ENCODE measurements at places on chromosomes 6 and 20.

- DNase-seq: no peak
Measured at GRCh38 chr6:129577691-129578090, 132.3 kb downstream of the ARHGAP18 start.

DNA sequence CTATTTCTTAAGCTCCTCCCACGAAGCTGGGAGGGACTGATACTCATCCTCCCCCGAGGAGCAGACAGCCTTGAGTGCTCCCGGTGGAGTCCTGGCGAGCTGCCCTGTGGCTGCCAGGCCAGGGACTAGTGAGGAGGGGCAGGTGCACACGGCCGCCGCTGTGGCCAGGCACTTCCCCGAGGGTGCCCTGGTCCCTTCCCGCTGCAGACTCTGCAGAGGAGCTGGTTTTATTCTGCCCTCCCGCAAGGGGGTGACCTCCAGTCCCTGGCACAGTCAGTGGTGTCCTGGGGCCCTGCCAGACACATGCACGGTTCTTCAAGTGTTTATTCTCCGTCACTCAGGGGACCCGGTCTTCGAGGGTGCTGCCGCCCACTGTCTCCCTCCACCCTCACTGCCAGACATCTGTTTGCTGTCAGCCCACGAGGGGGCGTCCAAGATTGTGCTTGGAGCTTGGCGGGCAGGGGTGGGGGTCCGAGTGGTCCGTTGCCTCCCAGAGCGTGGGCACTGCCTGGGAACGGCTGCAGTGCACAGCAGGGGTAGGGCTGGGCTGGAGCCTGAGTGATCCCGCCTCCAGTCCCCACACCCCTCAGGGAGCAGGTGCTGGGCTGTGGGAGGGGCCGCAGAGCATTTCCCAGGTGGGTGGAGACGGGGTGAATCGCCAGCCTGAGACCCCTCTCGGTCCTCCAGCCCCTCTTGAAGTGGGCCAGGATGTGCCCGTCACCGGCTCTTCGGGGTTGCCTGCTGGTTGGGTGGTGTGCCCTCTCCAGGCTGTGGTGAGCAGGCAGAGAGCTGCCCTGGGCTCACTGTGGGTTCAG, 3.1 kb upstream of the CABLES2 start:
- peak; percentile 12 for DNase-seq

DNA sequence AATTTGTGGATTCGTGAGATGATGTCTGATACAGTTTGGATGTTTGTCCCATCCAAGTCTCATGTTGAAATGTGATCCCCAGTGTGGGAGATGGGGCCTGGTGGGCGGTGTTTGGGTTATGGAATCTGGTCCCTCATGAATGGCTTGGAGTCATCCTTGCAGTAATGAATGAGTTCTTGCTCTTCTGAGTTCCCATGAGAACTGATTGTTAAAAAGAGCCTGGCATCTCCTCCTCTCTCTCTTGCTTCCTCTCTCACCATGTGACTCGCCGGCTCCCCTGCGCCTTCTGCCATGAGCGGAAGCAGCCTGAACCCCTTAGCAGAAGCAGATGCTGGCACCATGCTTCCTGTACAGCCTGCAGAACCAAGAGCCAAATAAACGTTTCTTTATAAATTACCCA, 30.5 kb upstream of the RPP40 start:
- no peak for DNase-seq

- no peak for DNase-seq
Measured at GRCh38 chr6:166530211-166531095, 56.0 kb downstream of the RAMACL start.

DNA sequence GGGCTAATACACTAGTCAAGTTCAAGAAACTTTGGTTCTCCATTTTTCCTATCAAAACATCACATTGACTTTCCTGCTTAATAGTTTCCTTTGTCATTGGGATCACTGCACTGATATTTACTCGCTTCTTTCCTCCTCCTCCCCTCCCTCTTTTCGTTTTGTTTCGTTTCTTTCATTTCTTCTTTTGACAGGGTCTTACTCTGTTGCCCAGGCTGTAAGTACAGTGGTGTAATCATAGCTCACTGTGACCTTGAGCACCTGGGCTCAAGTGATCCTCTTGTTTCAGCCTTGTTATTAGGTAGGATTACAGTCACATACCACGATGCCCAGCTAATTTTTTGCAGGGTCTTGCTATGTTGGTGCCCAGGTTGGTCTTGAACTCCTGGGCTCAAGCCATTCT, 12.3 kb downstream of the PAQR8 start:
- DNase-seq: no peak

DNA sequence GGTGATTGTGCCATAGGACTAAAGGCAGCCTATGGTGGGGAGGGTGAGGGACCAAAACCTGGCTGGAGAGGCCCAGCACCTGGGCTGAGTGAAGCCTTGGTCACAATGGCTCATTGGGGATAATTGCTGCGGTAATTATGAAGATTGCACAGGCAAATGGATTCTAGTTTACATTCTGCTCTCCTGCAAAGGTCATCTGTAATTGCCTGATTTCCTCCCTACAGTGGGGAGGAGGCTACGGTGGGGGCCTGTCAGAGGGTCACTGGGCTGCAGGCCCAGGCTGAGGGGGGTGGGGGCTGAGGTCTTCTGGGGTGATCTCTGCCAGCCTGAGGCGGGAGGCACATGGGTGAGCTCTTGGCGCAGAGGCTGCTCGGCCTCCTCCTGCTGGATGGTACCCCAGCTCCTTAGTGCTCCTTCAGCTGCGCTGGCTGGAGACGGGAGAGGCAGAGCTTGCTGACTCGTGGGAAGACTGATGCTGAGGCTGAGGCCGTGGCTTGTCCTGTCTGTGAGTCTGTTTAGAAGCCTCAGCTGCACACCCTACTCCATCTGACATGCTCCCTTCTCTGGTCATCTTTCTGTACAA, 30.3 kb downstream of the PACSIN1 start:
- no peak for DNase-seq

- DNase-seq: no peak
Measured at GRCh38 chr20:58542411-58543095, 27.4 kb upstream of the APCDD1L start.
